Effector memory CD8-positive, alpha-beta T cell (primary cell): ENCODE measurements at places on chromosomes 7 and 10.

DNA sequence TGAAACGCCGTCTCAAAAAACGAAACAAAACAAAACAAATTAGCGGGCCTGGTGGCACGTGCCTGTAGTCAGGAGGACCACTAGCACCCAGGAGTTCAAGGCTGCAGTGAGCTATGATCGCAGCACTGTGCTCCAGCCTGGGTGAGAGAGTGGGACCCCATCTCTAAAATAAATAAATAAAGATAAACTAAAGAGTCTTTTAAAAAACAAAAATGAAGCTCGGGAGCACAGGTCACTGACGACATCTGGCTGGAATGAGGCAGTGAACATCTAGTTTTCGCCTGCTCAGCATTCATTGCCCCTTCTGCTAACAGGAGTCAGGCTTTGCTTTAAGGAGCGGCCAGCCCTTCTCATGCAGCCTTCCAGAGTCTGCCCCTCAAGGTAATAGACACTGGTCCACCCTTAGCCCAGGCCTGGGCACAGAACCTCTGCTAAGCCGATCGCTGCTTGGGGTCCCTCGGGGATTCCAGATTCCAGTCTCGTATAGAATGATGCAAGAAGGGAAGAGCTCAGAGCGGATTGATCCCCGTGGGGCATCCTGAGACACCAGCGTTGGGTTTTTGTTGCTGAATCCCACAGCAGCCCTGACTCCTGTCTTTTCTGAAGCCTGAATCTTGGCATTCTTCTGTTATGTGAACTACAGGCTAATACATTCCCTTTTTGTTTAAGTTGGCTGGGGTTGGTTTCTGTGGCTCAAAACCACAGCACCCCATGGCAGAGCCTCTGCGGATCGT, 14.2 kb upstream of the FOXK1 start:
- DNase-seq = no peak

DNA sequence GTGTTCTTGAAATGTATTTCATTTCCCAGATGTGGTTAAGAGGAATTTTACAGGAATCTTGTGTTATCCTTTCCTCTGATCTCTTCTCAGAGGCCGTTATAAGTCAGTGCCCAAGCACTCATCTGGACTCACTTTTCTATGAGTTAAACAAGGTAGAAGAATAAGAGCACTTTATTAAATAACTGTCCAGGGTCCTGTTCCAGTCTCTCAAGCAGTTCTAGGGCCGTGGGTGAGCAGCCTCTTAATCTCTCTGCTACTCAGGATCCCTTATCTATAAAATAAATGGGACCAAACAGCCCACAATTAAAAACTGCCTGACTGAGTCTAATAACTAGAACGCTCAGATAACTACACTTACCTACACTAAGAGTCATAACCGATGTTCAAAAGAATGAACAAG, 111.2 kb downstream of the OSBPL3 start:
- DNase-seq = no peak

GRCh38 chr10:132076578-132077081, 10.9 kb downstream of the JAKMIP3 start:
- no peak for DNase-seq

DNA sequence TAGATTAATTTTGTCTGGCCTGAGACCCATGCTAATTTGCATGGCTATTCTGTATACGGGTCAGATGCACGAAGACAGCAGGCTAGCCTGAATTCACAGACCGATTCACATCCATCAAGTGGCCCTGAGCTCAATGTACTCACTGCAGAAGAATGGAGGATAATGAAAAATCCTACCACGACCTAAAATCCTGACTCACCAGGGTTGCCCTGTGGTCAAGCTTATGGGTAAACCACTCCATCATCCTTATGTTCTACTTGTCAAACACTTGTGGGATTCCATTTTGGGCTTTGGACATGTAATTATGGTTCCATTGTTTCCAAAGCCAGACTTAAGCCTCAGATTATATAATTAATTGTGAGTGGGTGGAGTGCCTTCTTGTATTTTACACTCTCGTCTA, 110.4 kb upstream of the ZNF438 start:
- DNase-seq = no peak

GRCh38 chr7:24972991-24973390, 7.0 kb downstream of the OSBPL3 start:
- DNase-seq = no peak

- DNase-seq = no peak
Measured at GRCh38 chr10:4883079-4883739, 57.2 kb downstream of the AKR1E2 start.

GRCh38 chr7:47332681-47333553, 249.0 kb downstream of the TNS3 start:
- no peak for DNase-seq

DNA sequence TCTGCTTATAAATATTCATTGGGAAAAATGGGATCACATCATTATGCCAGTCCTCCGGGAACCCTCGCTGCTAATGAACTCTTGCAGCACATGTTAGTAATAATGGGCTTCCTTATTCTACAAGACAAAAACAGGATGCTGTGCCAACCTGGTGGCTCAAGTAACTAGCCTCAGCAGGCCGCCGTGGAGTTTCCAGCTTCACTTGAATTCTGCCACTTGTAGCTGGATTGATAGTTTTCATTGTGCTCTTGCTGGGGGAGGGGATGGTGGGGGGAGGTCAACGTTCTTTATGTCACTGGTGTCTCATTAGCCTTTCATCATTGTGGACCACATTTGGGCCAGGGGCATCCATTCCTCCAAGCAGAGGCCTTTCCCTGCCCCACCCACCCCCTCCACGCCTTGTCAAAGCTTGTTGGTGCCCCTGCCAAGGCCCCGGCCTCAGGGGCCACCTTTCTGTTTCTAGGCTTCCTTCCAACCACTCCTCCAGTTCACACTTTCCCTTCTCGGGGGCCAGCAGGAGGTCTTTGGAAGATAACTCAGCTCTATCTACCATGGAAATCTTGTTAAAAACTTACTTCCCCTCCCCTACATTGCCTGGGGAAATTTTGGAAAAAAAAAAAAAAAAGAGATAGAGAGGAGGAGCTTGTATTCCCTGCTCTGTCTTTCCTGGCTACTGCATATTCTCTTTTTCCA, 153.9 kb downstream of the BMPER start:
- DNase-seq = no peak

GRCh38 chr7:98236355-98237185, 15.5 kb downstream of the TECPR1 start:
- DNase-seq = no peak

GRCh38 chr10:20990604-20991003, 93.5 kb upstream of the NEBL start:
- no peak for DNase-seq

GRCh38 chr7:134905375-134905774, 80.9 kb upstream of the AGBL3 start:
- no peak for DNase-seq

DNA sequence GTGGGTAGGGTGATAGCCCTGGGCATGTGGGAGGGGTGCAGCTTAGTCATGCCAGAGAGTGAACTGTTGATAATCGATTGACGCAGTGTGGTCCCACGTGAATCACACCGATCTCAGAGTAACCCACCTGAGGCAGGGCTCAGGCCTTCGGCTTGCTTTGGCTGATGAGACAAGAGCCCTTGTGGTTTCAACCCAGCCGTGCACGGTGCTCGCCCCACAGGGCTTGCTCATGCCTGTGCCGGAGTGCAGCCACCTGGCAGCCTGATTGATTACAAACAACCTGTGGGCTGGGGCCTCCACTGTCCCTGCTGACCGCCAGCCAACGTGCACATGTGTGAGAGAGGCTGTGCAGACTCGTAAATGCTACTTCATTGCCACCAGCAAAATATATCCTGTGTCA, 144.9 kb upstream of the ADARB2 start:
- no peak for DNase-seq

DNA sequence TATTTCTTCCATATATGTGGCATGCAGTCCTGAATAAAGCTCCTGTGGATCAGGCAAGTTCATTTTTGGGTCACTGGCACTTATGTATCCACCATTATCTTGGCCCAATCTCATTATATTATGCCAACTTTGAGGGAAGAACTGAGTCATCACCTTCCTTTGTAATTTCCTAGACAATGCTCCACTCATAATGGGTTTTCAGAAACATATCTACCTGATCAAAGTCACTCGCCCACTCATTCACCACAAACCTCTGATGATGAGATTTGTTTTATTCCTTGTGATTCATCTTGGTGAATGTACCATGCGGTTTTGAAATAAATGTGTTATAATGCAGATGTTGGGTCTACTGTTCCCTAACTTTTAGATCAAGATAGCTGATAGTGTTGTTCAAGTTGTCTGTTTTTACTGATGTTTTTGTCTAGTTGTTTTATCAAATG, 525.8 kb downstream of the KIF20B start:
- DNase-seq = no peak

- DNase-seq = no peak
Measured at GRCh38 chr10:101282947-101283346, 53.7 kb upstream of the LBX1 start.

- DNase-seq = no peak
Measured at GRCh38 chr7:100079024-100079560, 2.4 kb downstream of the ZNF3 start.

GRCh38 chr7:24731313-24731712, 26.0 kb downstream of the GSDME start:
- DNase-seq = no peak

DNA sequence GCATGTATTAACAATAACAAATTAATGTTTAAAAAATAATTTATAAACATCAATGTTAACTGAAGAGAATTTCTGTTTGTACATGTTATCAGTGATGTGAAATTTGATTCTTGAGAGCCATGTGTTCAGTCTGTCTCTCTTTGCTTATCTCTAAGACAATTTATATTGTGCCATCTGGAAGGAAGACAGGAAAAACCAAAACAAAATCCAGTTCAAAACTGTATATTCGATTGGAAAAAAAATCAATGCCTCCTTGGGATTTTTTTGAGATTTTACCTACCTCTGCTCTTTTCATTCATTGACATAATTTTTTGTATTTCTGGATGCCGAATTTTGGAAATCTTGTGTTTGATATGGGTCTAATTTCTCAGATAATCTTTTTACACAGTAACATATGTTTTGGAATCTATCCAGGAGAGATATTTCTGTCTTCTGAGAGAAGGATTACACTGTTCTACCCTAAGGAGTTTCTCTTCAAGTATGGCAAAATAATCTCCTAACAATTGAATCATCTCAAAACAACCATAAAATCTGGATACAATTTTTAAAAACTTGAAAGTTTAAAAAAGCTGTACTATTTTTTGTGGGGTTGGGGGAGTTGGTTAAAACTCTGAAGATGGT, 311.9 kb upstream of the GNAI1 start:
- DNase-seq = no peak

- DNase-seq = no peak
Measured at GRCh38 chr7:155586843-155587440, 40.6 kb upstream of the CNPY1 start.
